ENCODE measurements at places on chromosomes 16 and 17.

- DNase-seq = no peak
These were observed 40.5 kb upstream of the ACSF3 start for GRCh38 chr16:89052890-89053724.

- DNase-seq = no peak
These were observed 49.8 kb downstream of the ERCC4 start for GRCh38 chr16:13969711-13970110.

DNA sequence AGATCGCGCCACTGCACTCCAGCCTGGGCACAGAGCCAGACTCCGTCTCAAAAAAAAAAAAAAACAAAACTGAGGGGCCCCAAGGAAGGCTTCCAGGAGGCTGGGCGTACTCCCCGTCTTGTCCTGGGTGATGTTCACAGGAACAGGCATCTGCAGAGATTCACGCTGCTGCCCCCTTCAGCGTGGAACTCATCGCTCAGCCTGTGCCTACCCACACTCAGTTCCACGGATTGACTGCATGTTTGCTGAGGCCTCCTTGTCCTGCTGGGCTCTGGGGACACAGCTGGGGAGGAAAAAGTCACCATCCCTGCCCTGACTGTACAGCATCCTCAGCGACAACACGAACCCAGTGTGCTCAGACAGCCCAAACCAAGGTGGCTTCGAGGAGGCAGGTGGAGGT is 12.9 kb upstream of the OSGIN1 start:
- DNase-seq = no peak

DNA sequence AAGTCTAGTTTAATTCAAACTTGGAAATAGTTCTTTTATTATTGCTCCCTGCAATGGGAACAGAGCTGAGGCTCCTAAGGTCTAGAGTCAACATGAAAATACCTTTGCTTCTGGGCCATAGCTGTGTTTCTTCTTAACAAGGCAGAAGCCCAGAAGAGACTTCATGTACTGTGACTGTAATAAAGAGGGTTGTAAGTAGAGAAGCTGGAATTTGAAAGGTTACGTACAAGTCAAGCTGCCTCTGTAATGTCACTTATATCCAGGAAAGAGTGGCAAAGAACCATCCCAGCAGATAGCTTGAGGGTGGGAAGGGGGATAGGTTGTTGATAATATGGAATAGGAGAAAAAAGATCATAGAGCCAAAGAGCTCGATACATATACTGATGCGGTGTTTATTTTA is 248.6 kb downstream of the WWOX start:
- DNase-seq = no peak

DNA sequence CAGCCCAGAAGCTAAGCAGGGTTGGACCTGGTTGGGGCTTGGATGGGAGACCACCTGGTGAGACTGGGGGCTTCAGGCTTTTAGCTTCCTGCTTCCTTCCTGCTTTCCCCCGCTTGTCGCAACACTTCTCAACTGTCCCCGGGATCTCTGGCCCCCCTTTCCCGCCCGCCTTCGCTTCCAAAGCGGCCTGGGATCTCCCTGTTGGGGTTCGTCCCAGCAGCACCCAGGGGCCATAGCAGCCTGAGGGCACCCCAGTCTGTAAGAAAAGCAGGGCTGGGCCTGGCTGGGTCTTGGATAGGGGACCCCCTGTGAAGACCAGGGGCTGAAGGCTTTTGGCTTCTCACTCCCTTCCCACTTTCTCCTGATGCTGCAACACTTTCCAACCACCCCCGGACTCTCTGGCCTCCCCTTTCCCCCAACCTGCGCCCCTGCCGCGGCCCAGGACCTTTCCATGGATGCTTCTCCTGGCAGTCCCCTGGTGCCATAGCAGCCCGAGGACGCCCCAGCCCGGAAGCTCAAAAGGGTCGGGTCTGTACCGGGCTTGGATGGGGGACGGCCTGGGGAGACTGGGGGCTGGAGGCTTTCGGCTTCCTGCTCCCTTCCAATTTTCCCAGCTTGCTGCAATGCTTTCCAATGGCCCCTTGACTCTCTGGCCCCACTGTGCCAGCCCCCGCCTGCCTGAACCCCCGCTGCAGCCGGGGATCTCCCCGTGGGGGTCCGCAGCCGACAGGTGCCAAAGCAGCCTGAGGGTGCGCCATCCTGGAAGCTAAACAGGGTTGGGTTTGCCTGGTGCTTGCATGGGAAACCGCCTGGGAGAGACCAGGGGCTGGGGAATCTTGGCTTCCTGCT is 2276.2 kb downstream of the TP53TG3F start:
- DNase-seq = no peak

GRCh38 chr17:60908324-60908723 is 230.7 kb downstream of the BCAS3 start:
- no peak for DNase-seq
